ENCODE measurements at places on chromosomes 3 and 15. TPM values are rescaled to one million over a fixed set of nuclear protein-coding genes. Genes with fewer than 3 reads are reported as not detected.

GRCh38 chr3:142270407-142270806 lies 45.0 kb upstream of the GK5 start:
- DNase-seq: peak; percentile 25
- no peaks in the 10 kb centered on the region for H3K36me3 ChIP-seq
- peaks cover 29% of the 10 kb centered on the region for H3K4me1 ChIP-seq
- no peaks in the 10 kb centered on the region for H3K27me3 ChIP-seq
- peak overlapping the region; percentile 73 for H3K27ac ChIP-seq
- no peak overlapping the region for H3K4me3 ChIP-seq

- H3K4me3 ChIP-seq: no peak overlapping the region
- H3K4me1 ChIP-seq: peaks cover 2% of the 10 kb centered on the region
- no peak for DNase-seq
- H3K27me3 ChIP-seq: no peaks in the 10 kb centered on the region
- H3K27ac ChIP-seq: no peak overlapping the region
These were observed 333.4 kb downstream of the NAALADL2 start for GRCh38 chr3:175192536-175192935.

ALDH1L1 gene
- total RNA-seq: not detected

- H3K27ac ChIP-seq: no peak overlapping the region
- H3K4me1 ChIP-seq: no peaks in the 10 kb centered on the region
- H3K4me3 ChIP-seq: no peak overlapping the region
- H3K27me3 ChIP-seq: no peaks in the 10 kb centered on the region
These were observed 435.3 kb downstream of the RBMS3 start for GRCh38 chr3:29716213-29716612.

ST8SIA2 gene
- not detected for total RNA-seq

- H3K27ac ChIP-seq: peak overlapping the region; percentile 29
- H3K36me3 ChIP-seq: peaks cover 6% of the 10 kb centered on the region
- H3K4me3 ChIP-seq: no peak overlapping the region
These were observed 62.5 kb upstream of the SKOR1 start for GRCh38 chr15:67762610-67763368.

GRCh38 chr3:88997260-88997659 lies 110.2 kb upstream of the EPHA3 start:
- H3K27ac ChIP-seq: no peak overlapping the region
- H3K4me3 ChIP-seq: no peak overlapping the region
- H3K36me3 ChIP-seq: no peaks in the 10 kb centered on the region

MKRN2OS gene
- total RNA-seq: not detected

DNA sequence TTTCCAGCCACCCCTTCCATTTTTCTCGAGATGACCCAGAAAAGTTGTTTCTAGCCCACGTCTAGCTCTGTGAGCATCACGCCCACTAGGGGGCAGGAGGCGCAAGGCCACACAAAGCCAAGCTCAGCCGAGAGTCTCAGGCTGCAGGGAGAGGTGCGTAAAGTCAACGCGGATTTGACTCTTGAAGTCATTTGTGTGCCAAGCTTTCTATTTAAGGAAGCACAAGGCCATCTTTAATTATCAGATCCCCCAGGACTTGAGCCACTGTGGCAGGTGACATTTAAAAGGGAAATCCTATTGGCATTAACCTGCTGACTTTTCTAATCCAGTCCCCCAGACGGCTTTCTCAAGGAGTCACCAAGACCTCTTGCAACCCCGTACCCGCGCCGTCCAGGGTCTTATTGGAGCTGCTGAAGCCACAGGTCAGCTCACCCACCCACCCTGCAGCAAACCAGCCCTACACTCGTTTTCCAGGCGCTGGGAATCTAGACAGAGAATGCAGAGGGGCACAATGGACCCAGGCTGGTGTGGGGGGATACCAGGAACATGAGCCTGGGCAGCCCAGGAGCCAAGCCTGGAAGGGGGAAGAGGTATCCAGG lies 62.1 kb downstream of the CAPN7 start:
- H3K36me3 ChIP-seq: peaks cover 17% of the 10 kb centered on the region
- H3K4me3 ChIP-seq: no peak overlapping the region
- peaks cover 41% of the 10 kb centered on the region for H3K4me1 ChIP-seq

DNA sequence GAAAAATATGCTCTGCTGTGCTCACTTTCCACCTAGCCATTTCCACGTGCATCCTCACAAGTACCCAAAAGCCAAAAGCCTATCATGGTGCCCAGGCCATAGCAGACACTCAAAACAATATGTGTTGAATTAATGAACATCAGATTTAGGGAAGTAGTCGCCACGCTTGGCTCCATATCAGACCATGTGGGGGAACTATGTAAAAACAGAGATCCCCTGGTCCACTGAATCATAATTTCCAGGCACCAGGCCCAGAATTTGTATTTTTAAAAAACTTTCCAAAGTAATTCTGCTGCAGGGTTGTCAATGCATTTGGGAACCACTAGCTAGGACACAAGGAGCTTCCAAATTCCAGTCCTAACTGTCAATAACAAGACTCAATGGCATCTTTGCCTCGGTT lies 77.3 kb downstream of the CNTN3 start:
- no peaks in the 10 kb centered on the region for H3K4me1 ChIP-seq
- no peak overlapping the region for H3K4me3 ChIP-seq
- H3K27ac ChIP-seq: no peak overlapping the region
- no peaks in the 10 kb centered on the region for H3K36me3 ChIP-seq
- no peaks in the 10 kb centered on the region for H3K27me3 ChIP-seq

DNA sequence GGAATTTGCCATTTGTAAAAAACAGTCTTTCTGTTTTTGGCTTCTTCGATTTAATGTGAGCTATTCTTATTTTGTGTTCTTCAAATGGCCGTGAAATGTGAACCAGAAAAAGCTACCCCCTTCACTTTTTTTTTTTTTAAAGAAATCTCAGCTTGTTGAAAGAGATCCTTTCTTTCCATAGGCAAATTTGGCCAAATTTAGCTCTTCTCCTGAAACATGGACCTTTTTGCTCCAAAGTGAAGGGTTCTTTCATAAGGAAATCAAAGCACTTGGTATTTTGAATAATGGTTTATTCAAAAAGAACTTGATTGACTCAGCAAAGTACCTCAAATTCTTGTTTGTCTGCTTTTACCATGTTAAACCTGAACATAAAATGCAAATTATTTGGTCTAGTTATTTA lies 10.1 kb downstream of the RCN2 start:
- H3K27ac ChIP-seq: no peak overlapping the region
- peaks cover 45% of the 10 kb centered on the region for H3K36me3 ChIP-seq
- DNase-seq: no peak
- H3K4me3 ChIP-seq: no peak overlapping the region
- H3K4me1 ChIP-seq: no peaks in the 10 kb centered on the region
- no peaks in the 10 kb centered on the region for H3K27me3 ChIP-seq

SMCO1 gene
- total RNA-seq: not detected

DNA sequence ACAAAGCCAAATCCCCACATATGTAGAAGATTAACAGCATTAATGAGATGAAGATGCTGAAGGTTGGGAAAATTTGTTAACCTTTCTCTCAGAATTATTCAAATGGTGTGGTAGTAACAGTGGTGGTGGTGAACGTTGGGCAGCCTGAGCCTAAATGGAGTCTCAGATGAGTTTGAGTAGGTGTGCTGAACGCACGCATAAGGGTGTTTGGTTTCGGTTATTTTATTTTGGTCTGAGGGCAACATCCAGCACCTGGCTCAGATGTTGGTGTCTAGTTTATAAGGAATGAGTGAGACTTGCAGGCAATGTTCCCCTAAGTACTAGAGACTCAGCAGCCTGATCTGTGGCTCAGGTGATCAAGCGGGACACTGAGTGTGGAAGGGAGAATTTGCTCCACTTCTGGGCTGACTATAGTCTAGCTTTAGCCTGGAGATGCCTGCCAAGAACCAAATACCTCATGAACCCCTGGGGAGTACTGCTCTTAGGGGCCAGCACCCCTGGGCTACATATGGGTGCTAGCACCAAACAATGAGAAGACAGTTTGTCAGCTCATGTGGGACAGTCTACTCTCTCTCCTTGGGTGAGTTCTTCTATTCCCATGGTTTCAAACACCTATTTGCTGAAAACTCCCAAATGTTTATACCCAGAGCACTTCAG lies 39.5 kb upstream of the ATP2C1 start:
- peaks cover 40% of the 10 kb centered on the region for H3K27me3 ChIP-seq
- H3K36me3 ChIP-seq: no peaks in the 10 kb centered on the region
- peaks cover 25% of the 10 kb centered on the region for H3K4me1 ChIP-seq
- H3K4me3 ChIP-seq: no peak overlapping the region
- DNase-seq: no peak
- no peak overlapping the region for H3K27ac ChIP-seq

RBP2 gene
- total RNA-seq: not detected

- H3K36me3 ChIP-seq: peaks cover 8% of the 10 kb centered on the region
- no peaks in the 10 kb centered on the region for H3K27me3 ChIP-seq
- no peak for DNase-seq
These were observed 52.5 kb downstream of the TP63 start for GRCh38 chr3:189683546-189684255.

SORD gene
- 22.8 TPM for total RNA-seq

- DNase-seq: no peak
- no peaks in the 10 kb centered on the region for H3K27me3 ChIP-seq
- H3K4me1 ChIP-seq: peaks cover 59% of the 10 kb centered on the region
- no peak overlapping the region for H3K4me3 ChIP-seq
These were observed 10.9 kb downstream of the MCTP2 start for GRCh38 chr15:94242257-94242656.

DNA sequence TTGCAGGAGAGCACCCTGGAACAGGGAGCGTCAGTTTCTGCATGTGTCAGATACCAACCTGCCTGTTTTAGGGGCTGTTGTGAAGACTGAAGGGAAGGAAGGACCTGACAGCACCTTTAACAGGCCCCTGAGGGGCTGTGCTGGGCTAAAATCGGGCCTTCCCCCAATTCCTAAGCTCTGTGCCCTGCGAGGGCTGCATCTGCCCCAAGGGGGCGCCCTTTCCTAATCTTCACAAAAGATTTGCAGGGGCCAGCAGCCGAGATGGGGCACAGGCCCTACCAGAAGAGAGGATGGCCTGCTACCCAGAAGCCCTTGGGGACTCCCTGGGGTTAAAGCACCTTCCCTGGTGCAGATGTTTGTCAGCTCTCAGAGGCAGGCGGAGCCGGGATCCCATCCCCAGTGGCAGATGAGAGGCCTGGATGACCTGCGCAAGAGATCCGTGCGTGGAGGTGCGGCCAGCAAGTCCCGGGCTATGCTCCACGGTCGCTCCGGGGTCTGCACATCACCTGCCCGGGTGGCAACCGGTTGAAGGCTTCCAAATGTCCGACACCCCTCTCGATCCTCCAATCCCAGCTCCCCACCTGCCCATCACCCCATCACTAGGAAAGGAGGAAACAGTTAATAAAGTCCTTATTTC lies 53.6 kb downstream of the RHCG start:
- peak; percentile 31 for DNase-seq
- H3K27me3 ChIP-seq: peaks cover 5% of the 10 kb centered on the region
- H3K4me1 ChIP-seq: peaks cover 2% of the 10 kb centered on the region
- no peak overlapping the region for H3K4me3 ChIP-seq

DNA sequence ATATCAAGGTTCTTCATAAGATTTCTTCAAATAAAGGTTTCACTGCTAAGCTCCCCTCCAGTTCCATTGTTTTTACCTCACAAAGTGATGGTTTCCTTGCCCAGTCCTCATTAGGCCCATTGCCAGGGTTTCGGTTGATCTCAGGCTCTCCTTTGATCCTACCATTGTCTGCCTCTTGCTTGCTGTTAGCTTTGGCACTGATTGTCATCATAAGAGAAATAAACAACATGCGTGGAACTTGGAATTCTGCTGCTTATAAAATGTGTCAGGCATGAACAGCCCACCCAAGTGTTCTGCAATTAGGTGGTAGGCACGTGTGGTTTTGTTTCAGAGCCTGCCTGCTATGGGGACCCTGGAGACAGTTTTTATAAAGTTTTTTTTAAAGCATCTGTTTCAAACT lies 107.6 kb upstream of the BFSP2 start:
- no peak overlapping the region for H3K4me3 ChIP-seq
- H3K4me1 ChIP-seq: no peaks in the 10 kb centered on the region
- H3K27ac ChIP-seq: no peak overlapping the region
- H3K36me3 ChIP-seq: no peaks in the 10 kb centered on the region
- H3K27me3 ChIP-seq: peaks cover 7% of the 10 kb centered on the region
- no peak for DNase-seq

DNA sequence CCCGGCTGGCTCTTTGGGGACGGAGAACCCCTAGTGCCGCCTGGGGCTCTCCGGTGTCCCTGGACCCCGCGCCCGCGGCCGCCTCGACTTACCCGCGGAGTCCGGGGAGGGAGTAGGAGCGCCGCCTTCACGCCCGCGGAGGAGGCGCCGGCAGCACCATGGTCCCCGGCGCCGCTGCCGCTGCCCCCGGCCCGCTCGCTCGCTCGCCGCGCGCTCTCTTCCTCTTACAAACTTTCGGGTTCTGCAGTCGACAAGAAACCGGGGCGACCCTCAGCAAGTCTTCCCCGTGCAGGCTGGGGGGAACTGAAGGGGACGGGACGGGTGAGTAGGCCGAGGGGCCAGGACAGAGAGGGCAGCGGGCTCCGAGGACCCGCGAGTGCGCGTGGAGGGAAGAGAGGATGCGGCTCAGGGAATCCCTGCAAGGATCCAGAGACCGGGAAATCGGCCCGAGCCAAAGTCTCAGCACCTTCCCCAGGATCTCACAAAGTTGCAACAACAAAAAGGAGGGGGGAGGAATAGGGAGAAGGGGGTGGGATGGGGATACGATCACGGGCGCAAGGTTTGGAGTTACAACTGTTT lies 2.0 kb downstream of the FOXP1 start:
- peak overlapping the region; percentile 95 for H3K27ac ChIP-seq
- H3K4me1 ChIP-seq: peaks cover 57% of the 10 kb centered on the region
- DNase-seq: peak; percentile 26
- H3K27me3 ChIP-seq: no peaks in the 10 kb centered on the region
- peak overlapping the region; percentile 91 for H3K4me3 ChIP-seq

TOMM70 gene
- total RNA-seq: 52.8 TPM

CHRD gene
- 0.07 TPM for total RNA-seq

- H3K4me1 ChIP-seq: peaks cover 48% of the 10 kb centered on the region
- peaks cover 50% of the 10 kb centered on the region for H3K36me3 ChIP-seq
- H3K27me3 ChIP-seq: peaks cover 2% of the 10 kb centered on the region
- DNase-seq: no peak
- H3K4me3 ChIP-seq: peak overlapping the region; percentile 93
These were observed 1.3 kb downstream of the SACM1L start for GRCh38 chr3:45690336-45691035.

GRCh38 chr3:43298292-43298691 lies 12.0 kb downstream of the SNRK start:
- H3K4me3 ChIP-seq: peak overlapping the region; percentile 32
- peaks cover 24% of the 10 kb centered on the region for H3K36me3 ChIP-seq
- no peak for DNase-seq
- peak overlapping the region; percentile 18 for H3K27ac ChIP-seq
- H3K27me3 ChIP-seq: no peaks in the 10 kb centered on the region
- H3K4me1 ChIP-seq: peaks cover 63% of the 10 kb centered on the region

CX3CR1 gene
- total RNA-seq: 0.48 TPM

GRCh38 chr15:69583626-69584025 lies 131.0 kb downstream of the RPLP1 start:
- H3K4me1 ChIP-seq: peaks cover 9% of the 10 kb centered on the region
- peaks cover 2% of the 10 kb centered on the region for H3K27me3 ChIP-seq
- DNase-seq: no peak
- no peak overlapping the region for H3K4me3 ChIP-seq
- no peaks in the 10 kb centered on the region for H3K36me3 ChIP-seq

PLEKHO2 gene
- 17.0 TPM for total RNA-seq

All from activated T-helper 2 cell treated with anti-CD3 and anti-CD28 coated beads, Interferon-gamma antibody, Interleukin-2, Interleukin-4, amounts not matched to agents 10 μg/mL and 5 μg/mL and 100 μg/mL, durations not matched to agents 14 hours and 24 hours and 36 hours (primary cell).